ENCODE measurements at places on chromosomes 1 and 21.

GRCh38 chr1:41800311-41800829, 118.4 kb downstream of the HIVEP3 start:
- DNase-seq: no peak

DNA sequence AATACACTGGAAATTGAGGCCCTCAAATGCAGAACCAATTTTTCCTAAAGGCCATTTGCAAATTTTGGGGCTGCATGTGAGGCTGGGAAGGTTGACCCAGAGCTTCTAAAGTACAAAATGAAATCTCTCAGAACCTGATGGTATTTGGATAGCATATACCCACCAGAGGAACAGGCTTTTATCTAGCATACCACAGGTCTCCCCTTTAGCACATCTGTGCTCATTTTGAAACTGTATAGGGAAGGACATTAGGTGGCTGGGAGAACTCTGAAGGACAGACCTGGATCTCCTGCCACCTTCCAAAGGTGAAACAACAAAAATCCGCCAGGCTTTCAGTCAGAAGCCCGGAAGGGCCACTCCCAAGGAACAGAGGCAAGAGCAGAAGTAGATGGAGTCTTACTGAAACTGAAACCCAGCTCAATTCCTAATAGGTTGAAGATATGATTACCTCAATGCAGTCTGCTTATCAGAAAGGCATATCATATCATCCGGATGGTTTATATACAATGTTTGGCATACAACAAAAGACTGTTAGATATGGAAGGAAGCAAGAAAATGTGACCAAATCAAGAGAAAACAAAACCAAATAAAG, 11.6 kb downstream of the CD55 start:
- no peak for DNase-seq

DNA sequence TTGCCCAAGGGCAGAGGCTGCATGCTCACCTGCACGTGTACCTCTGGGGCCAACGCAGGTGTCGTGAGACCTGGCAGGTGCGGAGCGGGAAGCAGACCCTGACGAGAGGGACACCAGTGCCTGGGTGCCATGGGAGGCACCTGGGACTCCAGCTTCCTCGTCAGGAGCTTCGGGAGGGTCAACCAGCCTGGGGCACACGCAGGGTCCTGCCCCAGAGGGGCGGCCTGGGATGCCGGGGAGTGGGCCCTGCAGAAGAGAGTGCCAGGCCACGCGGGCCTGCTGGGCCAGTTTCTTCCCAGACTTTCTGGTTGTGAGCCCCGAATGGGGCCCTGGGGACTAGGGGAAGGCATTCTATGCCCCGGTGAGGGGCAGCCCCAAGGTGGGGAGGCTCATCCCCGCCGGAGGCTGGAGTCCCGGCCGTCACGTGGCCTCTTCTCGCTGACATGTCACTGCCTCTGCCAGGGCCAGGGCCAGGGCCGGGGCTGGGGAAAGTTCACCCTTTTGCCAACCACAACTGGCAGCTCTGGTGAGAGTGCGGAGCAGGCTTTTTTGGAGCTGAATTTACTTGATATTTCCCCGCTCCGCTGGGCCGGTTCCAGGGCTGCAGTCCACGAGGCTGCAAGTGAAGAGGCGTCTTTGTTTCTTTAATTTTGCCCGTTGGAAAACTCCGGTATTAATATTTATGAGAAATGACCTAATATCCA, 38.5 kb upstream of the ACTRT2 start:
- peak; percentile 68 for DNase-seq

DNA sequence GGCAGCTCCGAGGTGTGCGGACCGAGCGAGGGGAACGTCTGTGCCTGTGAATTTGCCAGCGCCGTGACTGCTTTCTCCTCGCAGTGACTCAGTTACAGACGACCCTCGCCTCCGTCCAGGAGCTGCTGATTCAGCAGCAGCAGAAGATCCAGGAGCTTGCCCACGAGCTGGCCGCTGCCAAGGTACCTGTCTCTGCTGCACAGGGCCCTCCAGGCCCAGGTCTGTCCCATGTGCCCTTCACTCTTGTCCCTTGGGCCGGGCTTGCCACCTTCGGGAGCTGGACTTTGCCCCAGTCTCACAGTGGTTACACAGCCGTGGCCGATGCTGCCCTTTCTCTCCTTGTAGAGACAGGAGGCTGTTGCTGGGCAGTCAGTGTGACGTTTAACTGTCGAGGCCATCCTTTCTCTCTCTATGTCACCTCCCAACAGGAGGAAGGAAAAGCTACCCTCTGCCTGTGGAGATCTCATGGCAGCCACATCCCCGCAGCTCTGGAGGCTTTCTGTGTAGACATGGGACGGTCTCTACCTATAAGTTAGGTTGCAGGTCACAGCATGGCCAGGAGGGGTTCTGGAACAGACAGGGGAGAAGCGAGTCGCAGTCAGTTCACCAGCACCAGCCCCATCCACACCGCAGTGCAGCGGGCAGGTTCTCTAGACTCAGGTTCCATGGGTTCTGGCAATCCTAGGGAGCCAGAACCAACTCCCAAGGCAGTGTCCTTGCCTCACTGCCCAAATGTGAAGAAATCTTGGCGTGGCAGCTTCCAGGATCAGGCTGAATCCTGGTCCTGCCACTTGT, 149.7 kb downstream of the PEX14 start:
- DNase-seq: peak; percentile 76

GRCh38 chr1:10639011-10639774, 157.3 kb downstream of the CASZ1 start:
- no peak for DNase-seq

DNA sequence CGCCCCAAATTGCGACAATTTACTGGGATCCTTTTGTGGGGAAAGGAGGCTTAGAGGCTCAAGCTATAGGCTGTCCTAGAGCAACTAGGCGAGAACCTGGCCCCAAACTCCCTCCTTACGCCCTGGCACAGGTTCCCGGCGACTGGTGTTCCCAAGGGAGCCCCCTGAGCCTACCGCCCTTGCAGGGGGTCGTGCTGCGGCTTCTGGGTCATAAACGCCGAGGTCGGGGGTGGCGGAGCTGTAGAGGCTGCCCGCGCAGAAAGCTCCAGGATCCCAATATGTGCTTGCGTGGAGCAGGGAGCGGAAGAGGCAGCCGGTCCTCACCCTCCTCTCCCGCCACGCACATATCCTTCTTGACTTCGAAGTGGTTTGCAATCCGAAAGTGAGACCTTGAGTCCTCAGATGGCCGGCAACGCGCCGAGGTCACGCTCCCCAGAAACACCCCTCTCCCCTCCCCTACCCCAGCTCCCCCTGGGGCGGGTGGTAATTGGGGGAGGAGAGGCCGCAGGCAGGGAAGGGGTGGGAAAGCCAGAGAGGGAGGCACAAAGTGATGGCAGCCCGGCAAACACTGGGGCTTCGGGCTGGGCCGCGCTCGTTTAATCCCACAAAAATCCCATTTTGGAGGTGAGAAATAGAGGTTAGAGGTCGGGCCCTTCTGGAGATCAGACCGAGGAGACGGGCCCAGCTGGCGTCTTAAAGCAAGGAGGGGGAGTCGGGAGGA, 6.2 kb downstream of the SIM2 start:
- DNase-seq: no peak

DNA sequence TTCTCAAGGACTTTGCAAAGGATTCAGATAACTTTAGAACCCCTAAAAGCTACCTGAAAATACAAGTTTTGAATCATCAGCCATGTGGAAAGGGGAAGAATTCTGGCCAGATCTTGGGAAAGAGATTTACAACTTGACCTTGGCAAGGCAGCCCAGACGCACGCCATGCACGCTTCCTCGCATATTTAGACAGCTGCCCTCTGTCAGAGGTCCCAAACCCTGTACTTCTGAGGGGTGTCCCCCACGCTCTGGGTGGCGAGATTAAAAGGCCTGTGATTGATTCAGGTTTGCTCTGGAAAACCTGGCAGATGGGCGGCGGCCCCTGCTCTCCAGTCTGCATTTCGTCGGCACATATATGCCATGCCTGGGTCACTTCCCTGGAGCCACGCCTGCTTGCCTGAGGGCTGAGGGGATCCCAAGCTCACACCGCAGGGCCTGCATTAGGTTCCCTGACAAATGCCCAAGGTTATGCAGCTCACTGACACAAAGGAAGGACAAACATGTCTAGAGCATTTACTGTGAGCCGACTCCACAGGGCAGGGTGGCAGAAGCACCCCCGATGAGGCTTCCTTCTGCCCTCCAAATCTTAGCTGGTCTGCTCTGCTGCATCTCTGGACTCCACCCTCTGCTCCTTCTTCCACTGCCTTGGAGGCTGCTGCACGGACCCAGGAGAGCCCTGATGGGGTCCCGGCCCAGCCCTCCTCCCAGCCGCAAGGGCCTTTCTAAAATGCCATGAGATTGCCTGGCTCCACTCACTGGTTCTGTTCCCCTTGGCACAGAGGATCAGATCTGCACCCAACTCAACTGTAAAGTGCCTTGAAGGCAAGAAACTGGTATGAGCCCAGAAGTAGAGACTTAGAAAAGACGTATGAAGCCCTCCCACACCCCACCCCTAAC, 103.9 kb downstream of the BCAR3 start:
- no peak for DNase-seq

GRCh38 chr1:16127676-16128337, 28.1 kb downstream of the EPHA2 start:
- DNase-seq: no peak

GRCh38 chr1:114558544-114558943, 22.9 kb downstream of the BCAS2 start:
- no peak for DNase-seq

All from cardiac septum (tissue), 1 donor.